ENCODE measurements at places on chromosomes 3 and 15. TPM values are rescaled to one million over a fixed set of nuclear protein-coding genes. Genes with fewer than 3 reads are reported as not detected.

GRCh38 chr3:172678068-172678467 is 32.8 kb downstream of the NCEH1 start:
- no peak for DNase-seq

GRCh38 chr3:114878114-114878839 is 268.8 kb downstream of the ZBTB20 start:
- DNase-seq, result no peak

GRCh38 chr15:66740802-66741201 is 38.8 kb downstream of the SMAD6 start:
- DNase-seq, result no peak

DNA sequence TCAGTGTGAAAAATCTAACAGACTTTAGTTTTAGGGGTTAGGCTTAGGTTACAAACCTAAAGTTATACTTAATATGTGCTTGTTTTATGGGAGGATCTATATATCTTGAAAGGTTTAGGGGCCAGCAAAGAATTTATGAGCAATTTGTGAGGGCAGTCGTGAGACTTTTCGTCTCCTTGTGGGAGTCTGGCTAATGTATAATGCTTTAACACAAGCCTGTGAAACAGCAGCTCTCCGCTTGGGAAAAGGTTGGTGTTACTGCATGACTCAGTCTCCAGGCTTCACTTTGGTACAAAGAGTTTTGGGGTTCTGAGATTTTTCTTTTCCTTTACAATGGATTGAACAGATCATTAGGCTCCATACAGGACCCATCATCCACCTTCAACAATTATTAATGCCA is 79.0 kb upstream of the MFGE8 start:
- no peak for DNase-seq

DNA sequence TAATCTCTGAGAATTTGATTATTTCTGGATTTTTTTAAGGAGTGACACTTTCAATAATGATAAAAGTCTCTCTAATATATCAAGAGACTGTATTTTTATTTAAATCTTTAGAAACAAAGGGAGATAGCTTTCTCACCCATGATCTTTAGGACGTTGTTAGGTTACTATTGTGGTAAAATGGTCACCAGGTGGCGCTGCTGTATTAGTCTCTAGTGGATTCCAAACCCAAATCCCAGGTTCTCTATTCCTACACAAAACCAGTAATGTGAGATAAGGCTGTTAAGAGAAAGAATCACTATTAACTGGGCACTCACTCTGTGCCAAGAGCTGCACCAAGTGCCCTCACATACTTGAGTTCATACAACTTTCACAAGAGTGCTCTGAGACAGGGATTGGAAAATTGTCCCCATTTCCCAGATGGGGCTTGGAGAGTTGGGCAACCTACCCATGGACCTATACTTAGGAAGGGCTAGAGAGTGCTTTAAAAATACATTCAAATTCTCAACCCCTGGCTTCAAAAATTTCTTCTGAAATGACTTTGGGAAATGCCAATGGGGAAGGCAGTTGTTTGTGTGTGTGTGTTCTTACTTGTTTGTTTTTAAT is 593.4 kb upstream of the TGFBR2 start:
- peak; percentile 42 for DNase-seq

GRCh38 chr3:149363053-149363452 is 14.4 kb downstream of the TM4SF1 start:
- DNase-seq, result no peak

GRCh38 chr15:75171408-75171807 is 30.3 kb upstream of the C15orf39 start:
- DNase-seq, result peak; percentile 12

DNA sequence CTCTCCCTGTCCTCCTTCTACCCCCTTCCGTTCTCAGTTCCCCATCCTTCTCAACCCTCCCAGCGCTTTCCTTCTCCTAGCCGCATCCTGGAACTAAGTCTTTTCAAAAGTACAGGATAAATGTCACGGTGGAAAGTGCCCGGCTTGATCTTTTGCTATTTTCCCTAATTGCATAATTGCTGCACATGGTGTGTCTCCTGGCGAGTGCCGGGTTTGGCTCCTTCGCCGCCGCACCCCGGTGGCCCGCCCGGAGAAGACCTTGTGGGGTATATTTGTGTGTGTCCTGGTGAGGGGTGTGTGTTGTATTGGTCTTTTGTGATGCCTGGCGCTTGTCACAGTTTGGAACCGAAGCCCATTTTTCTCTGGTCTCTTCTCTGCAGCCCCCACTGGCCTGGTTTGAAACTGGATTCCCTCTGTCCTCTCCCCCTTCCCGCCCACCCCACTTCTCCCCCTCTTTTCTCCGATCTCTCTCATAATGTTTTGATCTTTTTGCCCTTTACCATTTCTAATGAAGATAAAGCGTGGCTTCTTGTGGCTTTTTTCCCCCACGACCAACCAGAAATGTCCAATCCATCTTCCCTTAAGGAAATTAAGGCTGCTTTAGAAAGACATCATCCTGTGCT is 692 bp downstream of the UBE2E2 start:
- peak; percentile 10 for DNase-seq

- DNase-seq, result no peak
Observed at GRCh38 chr3:129758785-129759320, 134.7 kb downstream of the TMCC1 start.

- DNase-seq, result no peak
Observed at GRCh38 chr3:101189796-101190195, 130.6 kb downstream of the IMPG2 start.

DNA sequence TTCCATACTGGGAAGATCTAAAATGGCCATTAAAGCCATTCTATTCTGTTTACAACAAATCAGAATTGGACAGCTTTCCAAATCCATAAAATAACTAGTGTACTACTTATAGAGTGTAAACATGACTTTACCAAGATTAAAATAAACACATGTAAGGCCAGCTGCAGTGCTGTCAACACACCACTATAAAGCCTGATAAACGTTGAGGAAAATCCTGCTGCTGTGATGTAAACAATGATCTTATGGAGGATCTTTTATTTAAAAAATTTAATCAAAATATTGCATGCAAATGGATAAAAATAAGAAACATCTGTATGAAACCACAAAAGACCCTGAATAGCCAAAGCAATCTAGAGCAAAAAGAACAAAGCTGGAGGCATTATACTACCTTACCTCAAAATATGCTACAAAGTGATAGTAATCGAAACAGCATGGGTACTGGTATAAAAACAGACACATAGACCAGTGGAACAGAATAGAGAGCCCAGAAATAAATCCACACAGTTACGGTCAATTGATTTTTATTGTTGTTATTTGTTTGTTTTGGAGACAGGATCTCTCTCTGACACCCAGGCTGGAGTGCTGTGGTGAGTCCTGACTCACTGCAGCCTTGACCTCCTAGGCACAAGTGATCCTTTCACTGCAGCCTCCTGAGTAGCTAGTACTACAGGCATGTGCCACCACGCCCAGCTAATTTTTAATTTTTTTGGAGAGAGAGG is 428.8 kb upstream of the C2CD4B start:
- no peak for DNase-seq

- no peak for DNase-seq
Observed at GRCh38 chr3:38990621-38991020, 61.1 kb downstream of the SCN11A start.

DNA sequence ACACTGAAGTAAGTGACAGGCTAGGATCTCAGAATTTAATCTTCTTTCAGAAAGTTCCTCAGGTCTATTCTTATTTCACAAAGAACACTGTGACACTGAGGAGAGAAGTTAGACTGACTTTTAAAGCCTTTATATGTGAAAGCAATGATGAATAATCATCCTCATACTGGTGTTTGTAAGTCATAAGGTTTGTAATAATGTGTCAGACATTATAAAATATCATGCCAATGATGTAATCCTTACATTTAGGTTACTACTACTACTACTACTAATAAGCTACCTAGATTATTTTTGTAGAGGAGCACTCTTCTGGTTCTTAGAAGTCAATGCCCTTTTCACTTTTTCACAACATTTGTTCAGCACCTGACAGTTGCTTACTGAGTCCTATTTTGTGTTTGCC is 33.4 kb downstream of the FANCD2OS start:
- no peak for DNase-seq

- no peak for DNase-seq
Observed at GRCh38 chr3:76245073-76245472, 459.7 kb upstream of the ZNF717 start.

DNA sequence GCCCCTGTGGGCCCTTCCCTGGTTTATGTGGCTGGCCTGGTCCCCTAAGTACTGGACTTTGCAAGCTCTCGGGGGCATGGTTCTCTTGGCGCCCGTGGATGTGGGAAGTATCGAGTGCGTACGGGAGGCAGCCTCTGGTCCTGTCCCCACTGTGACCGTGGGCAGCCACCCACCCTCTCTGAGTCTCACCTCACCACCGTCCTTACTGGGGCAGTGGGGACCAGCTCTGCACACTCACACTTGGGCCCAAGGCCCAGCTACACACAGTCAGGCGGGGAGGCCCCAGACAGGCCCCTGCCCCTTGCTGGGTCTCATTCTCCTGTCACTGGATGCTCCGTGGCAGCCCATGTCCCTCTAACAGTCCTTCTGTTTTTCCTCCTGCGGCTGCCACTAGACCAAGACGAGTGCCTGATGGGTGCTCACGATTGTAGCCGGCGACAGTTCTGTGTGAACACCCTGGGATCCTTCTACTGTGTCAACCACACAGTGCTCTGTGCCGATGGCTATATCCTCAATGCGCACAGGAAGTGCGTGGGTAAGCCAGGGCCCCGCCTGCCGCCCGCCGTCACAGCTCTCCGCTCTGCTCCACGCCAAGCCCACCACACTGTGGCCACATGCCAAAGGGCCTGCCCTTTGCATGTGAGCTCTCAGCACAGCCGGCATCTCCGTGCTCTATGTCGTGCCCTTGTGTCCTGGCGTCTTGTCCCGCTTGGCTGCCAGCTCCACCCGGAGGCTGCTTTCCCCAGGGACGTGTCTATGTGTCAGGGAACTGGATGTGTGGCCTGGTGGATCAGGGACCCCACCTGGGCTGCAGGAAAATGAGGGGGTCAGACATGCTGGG is 72.7 kb downstream of the FBLN2 start:
- peak; percentile 17 for DNase-seq

DNA sequence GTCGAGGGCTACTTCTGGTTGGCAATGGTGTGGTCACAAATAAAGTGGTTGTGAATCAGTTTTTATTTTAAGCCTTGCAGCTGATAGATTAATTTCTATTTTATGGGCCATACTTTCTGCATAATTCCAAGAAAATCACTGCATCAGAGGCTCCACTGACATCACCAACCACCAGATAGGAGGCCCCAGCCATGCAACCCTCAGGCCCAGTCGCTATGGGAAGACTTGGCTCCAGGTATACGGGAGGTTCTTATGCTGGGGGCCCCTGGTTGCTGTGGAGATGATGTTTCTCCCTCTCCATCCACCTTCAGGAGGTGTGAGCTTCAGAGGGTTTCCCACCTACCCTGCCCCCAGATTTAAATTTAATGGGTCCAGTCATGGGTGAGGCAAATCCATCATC is 57.4 kb downstream of the ISG20 start:
- DNase-seq, result no peak

- DNase-seq, result peak; percentile 60
Observed at GRCh38 chr3:51671734-51672475, 853 bp downstream of the TEX264 start.

- no peak for DNase-seq
Observed at GRCh38 chr15:48459571-48460442, 128.6 kb downstream of the DUT start.

- no peak for DNase-seq
Observed at GRCh38 chr3:44596621-44597020, 11.9 kb downstream of the ZNF660 start.

DNA sequence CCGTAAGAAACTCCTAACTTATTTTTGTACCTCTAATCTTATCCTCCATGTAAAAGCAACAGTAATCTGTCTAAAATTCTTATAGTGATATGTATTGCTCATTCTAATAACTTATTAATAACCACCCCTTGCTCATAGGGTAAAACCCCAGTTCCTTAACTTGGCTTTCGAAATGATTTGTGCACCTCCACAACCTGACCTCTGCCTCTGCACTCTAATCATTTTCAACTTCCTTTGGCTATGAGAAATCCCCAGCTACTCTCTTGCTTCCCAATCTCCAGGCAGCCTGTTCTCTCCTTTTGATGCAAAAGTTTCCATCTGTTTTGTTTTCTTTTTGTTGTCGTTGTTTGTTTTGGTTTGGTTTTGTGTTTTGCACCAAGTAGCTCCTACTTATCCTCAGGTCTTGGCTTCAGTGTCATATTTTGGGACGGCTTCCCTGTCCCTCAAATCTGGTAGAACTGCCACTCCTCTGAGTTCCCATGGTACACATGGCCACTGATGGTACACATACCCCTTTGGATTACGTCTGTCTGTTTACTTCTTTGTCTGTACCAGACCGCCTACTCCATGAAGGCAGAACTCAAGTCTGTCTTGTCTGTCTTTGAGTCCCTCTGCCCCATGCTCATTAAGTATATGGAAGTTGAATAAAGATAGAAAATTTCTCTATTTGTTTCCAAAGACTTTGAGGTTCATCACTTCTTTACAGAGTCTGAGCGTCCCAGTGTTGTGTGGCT is 105.6 kb upstream of the TGFBR2 start:
- DNase-seq, result no peak

- DNase-seq, result no peak
Observed at GRCh38 chr15:29135702-29136646, 133.6 kb downstream of the NSMCE3 start.

DNA sequence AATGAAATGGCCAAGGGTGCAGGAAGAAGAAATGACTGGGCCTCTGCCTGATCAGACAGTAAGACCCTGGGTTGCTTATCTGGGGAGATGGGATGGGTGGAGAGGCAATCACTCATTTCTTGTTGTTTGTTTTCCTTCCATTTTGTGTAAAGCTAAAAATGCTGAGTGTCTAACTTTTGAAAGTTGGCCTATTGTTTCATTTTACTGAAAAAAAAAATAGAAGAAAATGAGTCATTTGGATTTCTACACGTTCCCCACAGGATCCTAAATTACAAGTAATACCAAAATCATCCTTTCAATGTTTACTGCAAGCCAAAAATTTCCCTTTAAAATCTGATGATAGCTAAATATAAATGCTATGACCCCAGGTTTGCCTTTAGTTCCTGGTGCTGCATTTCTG is 30.6 kb downstream of the PTX3 start:
- no peak for DNase-seq

Gene SPATA12
- not detected for total RNA-seq

Gene CD86
- total RNA-seq, result 2.5 TPM

Gene UROC1
- not detected for total RNA-seq

Gene CCR9
- total RNA-seq, result not detected

Gene ECE2
- not detected for total RNA-seq

Gene RAB6B
- 2.6 TPM for total RNA-seq

Gene TNNC1
- 10.8 TPM for total RNA-seq

Gene ISLR2
- 0.62 TPM for total RNA-seq

Gene UNC45A
- total RNA-seq, result 76.8 TPM

Gene ZMYND10
- total RNA-seq, result 1.2 TPM

Gene GUCA1C
- not detected for total RNA-seq

All from activated T-cell treated with anti-CD3 and anti-CD28 coated beads, Interleukin-2, amount 50 U/mL, for 72 hours (primary cell).